ENCODE measurements at places on chromosomes 12 and 14.
A peak's percentile ranks its signal among the peaks of the same experiment; 100 is the strongest.

DNA sequence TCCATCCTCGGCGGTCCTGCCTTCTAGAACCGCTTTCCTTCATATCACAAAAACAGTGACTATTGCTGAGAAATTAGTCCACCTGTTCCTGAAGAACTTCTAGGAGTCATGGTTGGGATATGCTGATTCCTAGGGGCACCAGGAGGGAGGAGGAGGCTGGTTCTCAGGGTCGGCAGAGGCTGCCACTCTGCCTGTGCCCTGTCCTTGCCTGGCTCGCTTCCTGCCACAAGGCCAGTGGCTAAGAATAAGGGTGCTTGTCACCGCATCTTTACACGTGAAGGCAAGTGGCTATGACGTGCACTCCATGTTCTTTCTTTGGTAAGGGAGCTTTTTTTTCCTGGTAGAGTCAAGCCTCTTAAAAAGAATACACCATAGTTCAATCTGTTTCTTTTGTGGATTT is 18.7 kb upstream of the DGLUCY start:
- DNase-seq = no peak

DNA sequence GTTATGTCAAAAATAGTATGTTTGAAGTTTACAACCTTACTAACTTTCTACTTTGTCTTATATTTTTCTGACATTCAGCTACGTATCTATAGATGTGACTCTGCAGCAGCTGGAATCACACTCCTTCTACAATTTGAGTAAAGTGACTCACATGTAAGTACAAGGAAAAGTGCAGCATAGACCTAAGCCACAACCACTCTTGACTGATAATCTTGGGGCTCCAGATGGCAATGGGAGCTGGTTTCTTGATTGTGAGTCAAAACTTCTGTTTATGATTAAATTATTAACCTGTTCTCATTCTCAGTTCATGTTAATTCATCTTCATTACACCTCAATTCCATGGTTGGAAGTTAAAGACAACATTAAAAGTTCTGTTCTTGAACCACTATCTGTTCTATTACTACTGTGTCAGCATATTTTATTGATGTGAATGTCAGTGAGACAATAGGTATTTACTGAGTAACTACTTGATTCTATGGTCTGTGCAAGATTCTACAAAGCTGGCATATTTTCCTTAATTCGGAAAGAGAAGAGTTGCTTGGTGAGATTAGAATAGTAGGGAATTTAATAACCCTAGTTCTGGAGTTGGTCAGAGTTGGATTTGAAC is 112.9 kb downstream of the TSHR start:
- no peak for DNase-seq

DNA sequence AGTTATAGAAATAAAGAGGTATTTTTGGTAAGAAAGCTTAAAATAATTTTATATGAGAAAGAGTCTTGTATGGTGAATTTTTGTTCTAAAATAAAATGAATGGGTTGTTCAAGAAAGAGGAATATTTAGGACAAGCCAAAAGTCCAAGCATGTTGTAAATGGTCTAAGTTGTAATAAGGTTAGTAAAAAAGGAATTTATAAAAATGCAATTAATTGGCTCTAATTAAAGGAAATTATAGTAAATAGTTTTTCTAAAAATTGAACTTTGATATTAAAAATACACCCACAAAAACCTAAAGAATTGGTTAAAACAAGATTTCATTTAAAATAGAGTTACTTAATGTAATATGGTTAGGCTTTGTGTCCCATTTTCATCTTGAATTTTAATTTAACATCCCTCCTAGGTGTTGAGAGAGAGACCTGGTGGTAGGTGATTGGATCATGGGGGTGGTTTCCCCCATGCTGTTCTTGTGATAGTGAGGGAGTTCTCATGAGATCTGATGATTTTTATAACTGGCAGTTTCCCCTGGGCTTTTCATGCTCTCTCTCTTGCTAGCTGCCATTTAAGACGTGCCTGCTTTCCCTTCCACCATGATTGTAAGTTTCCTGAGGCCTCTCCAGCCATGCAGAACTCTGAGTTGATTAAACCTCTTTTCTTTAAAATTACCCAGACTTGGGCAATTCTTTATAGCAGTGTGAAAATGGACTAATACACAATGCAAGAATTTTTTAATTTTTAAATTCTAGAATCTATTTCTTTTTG is 13.0 kb downstream of the SLC22A17 start:
- no peak for DNase-seq

- peak; percentile 75 for DNase-seq
Measured at GRCh38 chr12:95918194-95918993, 24.0 kb downstream of the CCDC38 start.

- no peak for DNase-seq
Measured at GRCh38 chr12:3165078-3165980, 88.2 kb downstream of the TSPAN9 start.

- no peak for DNase-seq
Measured at GRCh38 chr14:48096897-48097296, 421.5 kb upstream of the MDGA2 start.

- no peak for DNase-seq
Measured at GRCh38 chr12:122295877-122296276, 29.6 kb upstream of the VPS33A start.

DNA sequence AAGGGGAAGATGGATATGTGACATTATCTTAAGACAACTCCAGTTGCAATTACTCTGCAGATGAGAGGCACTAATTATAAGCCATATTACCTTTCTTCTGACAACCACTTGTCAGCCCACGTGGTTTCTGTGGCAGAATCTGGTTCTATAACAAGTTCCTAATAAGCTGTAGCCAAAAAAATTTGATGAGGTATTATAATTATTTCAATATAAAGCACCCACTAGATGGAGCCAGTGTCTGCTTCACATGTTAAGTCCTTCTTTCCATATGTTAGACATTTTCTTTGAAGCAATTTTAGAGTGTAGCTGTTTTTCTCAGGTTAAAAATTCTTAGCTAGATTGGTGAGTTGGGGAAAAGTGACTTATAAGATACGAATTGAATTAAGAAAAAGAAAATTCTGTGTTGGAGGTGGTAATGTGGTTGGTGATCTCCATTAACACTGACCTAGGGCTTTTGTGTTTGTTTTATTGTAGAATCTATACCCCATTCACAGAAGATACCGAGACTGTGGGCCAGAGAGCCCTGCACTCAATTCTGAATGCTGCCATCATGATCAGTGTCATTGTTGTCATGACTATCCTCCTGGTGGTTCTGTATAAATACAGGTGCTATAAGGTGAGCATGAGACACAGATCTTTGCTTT is 36.9 kb downstream of the PSEN1 start:
- DNase-seq = peak; percentile 59

DNA sequence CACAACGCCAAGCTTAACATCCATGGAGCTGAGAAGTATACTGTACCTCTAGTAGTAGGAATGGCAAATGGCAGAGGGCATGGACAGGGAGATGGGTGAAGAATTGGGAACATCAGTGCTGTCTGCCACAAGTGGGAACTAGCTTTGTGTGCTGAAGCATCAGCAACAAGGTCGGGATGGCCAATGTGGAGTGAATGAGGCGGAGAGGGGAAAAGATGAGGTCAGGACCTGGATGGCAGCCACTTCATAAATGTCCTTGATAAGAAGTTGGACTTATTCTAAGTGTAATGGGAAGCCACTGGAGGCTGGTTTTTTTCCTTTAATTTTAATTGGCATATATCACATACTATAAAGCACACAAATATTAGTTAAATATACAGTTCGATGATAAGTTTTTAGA is 21.9 kb upstream of the CLMN start:
- no peak for DNase-seq

GRCh38 chr12:58583529-58583928 is 336.8 kb downstream of the LRIG3 start:
- DNase-seq = no peak

DNA sequence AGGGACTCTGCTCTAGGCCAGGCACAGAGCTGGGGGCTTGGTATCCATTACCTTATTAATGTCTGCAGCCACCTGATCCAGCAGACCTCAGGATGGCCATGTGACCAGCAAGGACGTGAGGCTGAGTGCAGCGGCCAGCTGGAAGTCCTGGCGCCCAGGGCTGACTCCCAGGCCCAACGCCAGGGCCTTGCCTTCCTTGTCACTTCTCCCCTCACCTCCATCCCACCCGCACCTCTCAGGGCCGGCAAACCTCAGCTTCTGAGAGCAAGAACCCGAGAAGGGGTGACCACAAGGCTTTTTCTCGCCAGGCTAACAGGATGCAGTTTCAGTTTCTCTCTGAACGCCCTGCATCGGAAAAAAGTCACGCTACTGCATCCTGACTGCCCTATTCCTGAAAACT is 15.4 kb downstream of the RAB35 start:
- DNase-seq = no peak

DNA sequence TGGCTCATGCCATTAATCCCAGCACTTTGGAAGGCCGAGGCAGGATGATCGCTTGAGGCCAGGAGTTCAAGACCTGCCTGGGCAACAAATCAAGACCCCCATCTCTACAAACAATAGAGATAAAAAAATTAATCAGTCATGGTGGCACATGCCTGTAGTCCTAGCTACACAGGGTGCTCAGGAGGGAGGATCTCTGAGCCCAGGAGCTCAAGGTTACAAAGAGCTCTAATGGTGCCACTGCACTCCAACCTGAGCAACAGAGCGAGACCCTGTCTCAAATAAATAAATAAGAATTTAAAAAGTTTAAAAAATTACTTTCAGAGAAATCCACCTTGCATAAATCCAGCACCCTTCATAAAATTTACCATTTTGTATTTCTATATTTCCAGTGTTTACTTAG is 2.2 kb downstream of the KLRF1 start:
- no peak for DNase-seq

- peak; percentile 87 for DNase-seq
Measured at GRCh38 chr12:121804417-121805111, 755 bp downstream of the SETD1B start.

All from NB4 (cell line).